ENCODE measurements at places on chromosomes 11 and 22.
A peak's percentile ranks its signal among the peaks of the same experiment; 100 is the strongest.

DNA sequence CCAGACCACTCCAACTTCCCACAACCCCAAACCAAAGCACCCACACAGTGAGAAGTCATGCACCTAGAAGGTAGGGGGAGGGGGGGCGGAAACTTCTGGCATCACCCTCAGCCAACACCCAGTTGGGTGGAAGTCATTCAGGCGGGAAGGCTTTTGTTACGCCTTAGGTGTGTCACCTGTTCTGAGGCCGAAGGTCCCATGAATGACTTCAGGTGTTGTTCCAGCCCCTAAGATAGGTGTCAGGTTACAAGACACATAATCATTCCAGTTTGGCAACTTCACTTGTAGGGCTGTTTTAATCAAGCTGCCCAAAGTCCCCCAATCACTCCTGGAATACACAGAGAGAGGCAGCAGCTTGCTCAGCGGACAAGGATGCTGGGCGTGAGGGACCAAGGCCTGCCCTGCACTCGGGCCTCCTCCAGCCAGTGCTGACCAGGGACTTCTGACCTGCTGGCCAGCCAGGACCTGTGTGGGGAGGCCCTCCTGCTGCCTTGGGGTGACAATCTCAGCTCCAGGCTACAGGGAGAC lies at the start of gene TMPRSS4:
TMPRSS4 (plus strand) TSS at position 325 of the 528 bp plus-strand sequence. CDS start 225 bp downstream, outside the sequence.
- DNase-seq: no peak

DNA sequence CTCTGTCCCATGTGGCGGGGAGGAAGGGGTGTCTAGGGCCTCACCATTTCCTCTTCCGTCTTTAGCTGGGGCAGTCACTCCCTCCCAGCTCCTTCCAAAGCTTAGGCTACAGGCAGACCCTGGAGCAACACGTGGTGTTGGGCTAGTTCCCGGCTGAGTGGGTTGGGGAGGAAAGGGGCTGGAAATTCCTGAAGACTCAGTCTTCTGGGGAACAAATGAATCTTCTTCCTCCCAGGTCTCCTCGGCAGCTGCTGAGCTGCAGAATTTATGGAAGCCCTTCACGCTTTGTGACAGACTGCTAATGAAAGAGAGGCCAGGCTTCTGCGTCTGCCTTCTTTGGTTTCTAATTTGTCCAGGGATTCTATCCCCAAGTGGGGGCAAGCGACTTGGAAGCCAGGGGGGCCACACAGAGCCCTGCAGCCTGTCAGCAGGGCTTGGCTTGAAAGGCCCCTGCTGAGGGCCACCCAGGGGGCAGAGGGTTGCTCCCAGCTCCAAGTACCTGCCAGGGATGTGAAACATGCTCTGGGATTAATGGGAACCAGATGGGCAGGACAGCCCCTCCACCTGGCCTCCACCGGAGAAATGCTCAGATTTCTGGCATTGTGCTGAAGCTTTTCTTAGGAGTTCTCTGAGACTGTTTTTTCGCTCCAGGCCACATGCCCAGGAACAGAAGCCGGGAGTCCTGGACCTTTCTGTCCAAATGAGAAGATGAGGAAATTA lies 123.1 kb downstream of the PKNOX2 start:
- DNase-seq: no peak

- peak; percentile 35 for DNase-seq
Observed at GRCh38 chr11:124961972-124962609, 8.1 kb downstream of the CCDC15 start.

DNA sequence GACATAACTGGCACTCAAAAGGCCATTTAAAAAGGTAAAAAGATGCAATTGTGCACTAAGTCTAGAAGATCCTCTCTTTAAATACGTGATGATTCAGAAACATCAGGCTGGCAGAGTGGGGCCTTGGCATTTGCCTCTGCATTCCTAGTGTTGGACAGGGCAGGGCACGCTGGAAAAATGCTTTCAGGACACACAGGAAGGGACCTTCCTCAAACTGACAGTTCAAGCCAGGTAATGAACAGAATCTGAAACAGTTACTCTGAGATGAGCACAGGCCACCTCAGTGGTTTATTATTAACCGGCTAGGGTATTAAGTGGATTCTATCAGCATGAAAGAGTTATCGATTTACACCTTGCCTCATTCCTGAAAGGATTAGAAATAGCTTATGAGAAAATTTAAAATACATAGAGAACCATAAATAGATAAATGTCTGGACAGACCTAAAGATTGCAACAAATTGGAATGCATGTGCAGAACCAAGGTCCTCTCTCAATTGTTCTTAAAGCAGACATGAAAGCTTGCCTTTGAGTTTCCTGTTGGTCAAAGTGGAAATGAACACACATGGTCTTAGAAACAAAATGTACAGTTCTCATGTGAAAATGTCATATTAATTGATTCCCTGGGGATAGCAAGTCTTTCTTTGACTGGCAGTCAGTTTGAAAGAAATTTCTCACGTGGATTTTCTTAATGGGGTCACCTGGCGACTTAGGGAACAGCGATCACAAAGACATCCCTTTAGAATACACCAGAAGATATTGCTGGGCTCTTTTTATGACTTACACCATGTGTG lies 21.5 kb upstream of the CSNK2A3 start:
- DNase-seq: no peak
